Glomerular endothelial cell (primary cell): ENCODE measurements at places on chromosomes 13 and 19.

GRCh38 chr19:34265221-34265650 is 10.9 kb downstream of the GARRE1 start:
- no peak for DNase-seq

- DNase-seq: no peak
These were observed 2523.2 kb upstream of the PCDH20 start for GRCh38 chr13:63938851-63939250.

GRCh38 chr13:37168151-37168550 is 62.7 kb upstream of the CSNK1A1L start:
- no peak for DNase-seq

DNA sequence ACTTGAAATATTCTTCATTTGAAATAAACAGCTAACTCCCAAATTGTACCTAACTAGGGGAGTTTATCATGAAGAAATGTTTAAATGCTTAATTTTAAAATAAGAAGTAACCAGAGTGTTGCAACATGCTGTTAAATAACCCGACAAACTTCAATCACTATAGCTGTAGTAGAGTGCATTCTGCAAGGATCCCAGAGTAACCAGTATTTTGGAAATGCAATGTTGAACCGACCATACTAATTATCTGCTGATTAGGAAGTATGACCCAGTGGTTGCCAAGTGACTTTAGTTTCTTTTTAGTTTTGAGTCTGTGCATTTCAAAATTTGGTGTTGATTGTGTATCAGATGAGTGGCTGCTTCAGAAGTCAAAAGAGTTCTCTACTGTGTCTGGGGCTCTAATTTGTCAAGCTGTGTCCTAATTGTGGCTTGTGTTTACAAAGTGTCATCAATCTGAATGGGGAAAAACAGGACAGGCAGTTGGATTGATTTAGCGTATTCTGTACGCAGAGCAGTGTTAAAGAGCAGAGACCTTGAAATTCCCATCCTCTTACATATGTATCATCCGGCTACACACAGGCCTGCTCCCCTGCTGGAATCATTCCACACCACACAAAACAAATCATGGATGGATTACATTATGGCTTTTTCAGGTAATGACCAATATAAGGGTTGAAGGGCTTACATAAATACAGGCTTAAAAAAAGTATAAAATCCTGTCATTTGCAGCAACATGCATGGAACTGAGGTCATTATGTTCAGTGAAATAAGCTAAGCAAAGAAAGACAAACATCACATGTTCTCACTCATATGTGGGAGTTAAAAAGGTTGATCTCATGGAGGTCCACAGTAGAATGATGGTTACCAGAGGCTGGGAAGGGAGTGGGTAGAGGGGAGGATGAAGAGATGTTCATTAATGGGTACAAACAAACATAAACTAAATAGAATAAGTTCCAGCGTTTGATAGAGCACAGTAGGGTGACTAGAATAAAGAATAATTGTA is 351.5 kb downstream of the KLF12 start:
- DNase-seq: no peak

DNA sequence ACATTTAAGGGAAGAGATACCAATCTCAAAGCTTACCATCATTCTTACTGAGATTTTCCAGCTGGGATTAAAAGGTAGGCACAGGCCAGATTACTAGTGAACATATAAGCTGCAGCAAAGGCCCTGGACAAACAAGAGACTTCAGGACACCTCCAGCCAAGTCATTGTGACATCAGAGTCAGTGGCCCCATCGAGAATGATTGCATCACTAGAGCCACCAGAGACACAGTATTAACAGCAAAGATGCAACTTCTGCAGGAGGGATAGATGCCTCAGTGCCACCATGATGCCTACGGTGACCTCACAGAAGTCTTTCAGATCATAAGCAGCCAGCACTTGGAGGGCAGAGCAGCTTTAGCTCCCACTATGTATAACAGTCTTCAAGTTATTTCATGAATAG is 8.6 kb downstream of the RUBCNL start:
- no peak for DNase-seq

DNA sequence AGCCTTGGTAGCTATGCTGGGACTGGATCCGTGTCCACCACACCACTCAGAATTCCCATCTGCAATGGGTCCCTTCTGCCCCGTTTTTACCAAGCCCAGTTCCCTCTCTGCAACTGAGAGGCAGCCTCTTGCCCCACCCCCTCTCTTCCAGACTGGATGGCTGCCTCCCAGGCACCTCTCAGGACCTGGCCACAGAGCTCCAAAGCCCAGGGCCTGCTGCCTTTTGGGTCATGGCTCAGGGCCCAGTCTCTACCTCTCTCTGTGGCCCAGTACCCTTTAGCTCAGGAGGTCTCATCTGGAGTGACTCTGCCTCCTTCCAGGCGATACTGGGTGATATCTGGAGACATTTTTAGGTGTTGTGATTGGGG is 10.3 kb upstream of the ZBTB7A start:
- DNase-seq: no peak

DNA sequence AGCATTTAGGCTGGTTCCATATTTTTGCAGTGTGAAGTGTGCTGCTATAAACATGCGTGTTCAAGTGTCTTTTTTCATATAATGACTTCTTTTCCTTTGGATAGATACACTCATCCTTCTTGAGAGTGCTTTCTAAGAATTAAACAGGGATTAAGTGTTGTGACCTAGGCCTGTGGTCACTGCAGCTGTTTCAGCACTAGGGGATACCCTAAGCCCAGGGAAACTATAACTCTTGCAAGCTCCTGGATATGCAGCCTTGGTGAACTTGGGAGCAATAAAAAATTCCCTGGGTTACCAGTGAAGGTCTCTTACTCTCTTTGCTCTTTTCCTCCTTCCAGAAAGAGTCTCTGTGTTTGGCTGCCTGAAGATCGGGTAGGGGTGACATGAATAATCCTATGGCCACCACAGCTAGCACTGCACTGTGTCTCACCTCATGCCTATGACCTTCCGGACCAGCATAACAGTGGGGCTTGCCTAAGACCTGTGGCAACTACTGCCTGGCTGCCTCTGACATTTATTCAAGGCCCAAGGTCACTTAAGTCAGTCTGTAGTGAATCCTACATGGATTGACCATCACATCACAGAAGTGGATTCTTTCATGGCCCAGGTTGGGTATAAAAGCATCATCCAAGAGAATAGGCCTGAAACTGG is 799.7 kb downstream of the DACH1 start:
- DNase-seq: no peak

DNA sequence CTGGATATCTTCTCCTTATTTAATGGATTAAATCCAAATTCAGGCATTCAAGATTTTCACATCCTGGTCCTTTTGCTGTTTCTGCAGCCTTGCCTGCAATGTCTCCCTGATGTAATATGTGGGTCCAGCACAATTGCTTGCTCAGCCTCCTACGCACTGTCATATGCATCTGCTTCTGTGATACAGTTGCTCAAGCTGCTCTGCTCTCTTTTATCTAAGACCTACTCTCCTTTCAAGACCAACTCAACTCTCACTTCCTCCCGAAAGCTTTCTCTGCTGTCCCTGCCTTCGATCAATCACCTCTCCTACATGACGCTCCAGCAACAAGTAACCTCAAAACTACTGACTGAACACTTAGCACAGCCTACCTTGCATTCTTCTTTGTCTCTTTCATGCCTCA is 138.2 kb downstream of the DCLK1 start:
- no peak for DNase-seq

- no peak for DNase-seq
These were observed 107.8 kb upstream of the SPRY2 start for GRCh38 chr13:80448725-80449124.

DNA sequence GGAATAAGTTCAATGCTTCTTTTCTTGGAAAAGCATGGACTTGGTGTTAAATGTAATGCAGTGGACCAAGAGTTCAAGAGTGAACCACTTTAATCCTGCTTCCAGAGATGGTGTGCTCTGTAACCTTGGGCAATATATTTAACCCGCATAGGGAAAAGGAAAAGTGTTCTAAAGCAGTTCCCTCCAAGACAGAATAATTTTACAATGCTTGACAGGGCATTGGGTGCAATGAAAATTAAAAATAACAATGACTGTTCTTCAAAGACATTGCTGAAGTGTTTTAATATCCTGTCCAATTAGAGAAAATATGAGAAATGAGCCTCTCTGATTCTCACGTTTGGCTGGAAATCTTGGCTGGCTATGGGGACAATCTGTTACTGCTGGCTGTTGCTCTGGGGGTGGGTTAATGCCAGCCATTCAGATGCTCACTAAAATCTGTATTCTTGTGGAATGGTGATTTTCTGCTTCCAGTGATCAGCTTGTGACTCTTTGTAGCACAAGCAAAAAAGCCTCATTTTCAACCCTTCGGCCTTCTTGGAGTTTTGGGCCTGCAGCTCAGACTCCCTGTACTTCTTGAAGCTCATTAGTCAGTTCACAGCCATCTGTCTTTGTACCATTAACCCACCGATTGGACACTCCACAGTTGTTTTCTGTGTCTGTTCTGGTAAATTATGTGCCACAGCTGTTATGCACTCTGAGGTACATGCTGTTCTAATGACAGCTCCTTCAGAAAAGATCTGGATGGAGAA is 310.6 kb downstream of the LMO7 start:
- DNase-seq: no peak
